ENCODE measurements at places on chromosomes 2 and 18.

DNA sequence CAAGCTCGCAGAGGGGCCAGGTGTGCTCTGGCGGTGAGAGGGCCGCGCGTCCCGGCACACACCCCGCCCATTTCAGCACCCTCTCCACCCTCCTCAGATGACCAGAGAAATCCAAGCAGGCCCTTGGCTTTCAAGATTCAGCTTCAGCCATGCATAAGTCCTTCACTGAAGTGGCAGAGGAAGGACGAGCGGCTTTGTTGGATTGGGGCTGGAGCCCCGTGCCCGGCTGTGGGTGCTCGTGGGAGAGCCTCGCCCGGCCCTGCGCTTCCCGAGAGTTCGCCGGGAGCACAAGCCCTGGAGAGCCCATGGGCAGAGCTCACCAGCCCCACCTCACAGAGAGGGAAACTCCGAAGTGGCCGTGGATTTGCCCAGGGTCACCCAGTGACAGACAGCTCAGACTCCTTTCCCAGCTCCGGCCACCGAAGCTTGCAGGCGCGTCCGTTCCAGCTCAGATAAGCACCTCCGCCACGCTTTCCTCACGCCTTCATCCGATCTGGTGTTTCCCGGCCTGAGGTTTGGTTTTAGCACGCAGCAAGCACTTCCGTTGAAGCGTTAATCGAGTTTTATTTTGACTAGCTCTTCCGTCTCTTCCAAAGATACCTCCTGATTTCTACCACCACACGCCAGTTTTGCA, 45.6 kb upstream of the MTCL1 start:
- no peak for DNase-seq

GRCh38 chr2:139867601-139868226, 1087.5 kb upstream of the NXPH2 start:
- no peak for DNase-seq

DNA sequence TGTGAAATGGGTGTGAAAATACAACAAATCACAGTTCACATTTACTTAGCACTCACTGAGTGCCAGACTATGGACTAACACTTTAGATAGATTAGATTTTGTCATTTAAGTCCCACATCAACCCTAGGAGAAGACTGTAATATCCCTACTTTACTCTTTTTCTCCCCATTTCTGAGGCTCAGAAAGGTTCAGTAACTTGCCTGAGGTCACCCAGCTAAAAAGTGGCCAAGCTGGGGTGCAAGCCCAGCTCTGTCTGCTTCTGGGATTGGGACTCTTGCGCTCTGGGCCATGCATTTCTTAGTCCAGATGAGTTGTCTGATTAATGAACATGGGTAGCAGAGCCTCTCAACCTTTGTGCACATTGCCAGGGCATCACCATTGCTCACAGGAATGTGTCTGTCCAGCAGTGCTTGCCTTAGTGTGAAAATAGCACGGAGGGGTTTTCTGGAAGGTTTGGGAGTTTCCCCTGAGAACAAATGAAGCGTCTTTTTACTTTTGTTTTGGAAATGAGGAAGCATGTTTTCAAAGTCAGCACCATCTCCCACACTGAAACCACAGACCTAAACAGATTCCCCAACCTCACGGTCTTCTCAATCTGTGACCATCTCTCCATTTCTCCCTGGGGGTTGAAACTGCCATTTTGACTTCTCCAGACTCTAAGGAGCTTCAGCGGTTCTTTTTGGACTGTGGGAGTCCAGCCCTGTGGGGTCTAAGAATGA, 31.9 kb downstream of the NRP2 start:
- no peak for DNase-seq

GRCh38 chr18:41906528-41907146, 48.4 kb upstream of the PIK3C3 start:
- no peak for DNase-seq

DNA sequence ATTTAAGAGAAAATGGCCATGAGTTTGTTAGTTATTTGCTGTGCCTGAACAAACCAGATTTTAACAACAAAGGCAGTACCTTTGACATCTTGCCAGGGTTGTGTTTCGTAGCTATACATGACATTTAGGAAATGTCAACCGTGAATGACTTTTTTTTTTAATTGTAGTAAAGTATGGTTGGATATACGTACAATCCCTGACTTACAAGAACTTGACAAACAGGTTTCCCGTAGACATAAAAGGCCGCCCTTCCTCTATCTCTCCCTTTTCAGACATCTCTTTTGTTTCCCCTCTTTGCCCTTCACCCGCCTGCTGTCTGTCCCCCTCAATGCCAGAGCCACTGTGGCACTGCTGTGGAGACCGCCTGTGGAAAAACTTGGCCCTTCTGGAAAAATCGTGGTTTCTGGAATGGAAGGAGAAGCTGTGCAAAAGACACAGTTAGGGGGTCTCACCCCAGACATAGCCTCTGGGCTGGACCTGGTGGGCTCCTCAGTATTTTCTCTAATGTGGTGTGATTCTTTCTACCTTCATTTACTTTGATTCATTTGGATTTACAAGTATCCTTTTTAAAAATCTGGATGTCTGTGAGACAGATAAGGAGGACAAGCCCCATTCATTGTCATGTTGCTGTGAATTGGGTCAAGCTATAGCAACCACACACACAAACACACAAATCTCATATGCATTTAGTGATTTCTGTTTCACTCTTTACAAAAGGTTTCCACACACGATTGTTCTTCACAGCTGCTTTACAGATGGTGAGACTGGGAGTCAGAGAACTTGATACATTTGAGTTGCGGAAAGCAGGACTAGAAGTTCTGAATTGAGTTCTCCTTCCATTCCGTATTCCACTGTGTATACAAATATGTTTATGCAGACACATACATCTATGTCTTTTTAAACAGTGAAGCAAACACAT, 48.6 kb downstream of the SPATS2L start:
- DNase-seq: no peak

DNA sequence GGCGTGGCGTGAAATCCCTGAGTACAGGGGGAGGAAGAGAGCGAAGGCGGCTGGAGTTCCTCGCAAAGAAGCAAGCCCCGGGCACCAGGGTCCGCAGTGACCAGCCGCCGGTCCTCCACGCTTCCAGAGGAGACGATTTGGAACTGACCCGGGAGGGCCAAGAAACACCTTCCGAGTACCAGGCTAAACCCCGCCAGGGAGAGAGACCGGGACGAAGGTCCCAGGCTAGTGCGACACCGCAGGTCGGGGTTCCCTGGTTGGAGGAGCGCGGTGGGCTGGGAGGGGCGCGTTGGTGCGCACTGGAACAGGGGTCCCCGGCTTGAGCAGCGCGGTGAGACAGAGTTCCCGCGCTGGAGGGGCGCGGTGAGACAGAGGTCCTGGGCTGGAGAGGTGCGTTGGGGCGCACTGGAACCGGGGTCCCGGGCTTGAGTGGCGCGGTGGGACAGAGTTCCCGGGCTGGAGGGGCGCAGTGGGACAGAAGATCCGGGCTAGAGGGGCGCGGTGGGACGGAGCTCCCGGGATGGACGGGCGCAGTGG, 901 bp downstream of the WDFY1 start:
- DNase-seq: no peak

DNA sequence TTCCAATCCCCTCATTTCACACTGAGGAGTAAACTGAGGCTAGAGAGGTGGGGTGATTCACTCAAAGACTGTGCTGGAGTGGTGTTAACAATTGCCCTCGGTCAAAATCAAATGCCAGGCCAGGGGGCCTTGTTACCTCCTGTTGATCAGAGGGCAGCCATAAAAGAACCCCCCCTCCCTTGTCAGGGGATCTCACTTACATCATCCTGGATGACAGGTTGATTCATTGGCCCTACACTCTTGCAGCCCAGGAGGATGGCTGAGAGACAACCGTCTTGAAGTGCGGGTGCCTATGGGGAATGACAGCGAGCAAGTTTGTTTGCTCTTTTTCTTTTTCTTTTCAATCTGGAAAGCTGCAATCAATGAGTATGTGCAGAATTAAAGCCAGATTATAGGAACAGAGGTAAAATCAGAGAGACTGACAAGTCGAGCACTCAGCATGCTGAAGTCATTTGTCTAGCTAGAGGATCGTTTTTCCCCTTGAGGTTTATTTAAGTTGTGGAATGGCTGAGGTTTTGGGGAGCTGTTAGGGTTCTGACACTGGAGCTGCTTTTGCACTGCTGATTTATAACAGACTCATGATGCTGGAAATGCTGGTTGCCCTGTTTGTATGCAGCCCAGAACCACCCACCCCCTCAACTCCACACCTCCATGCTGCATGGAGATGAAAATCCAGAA, 26.4 kb upstream of the NRP2 start:
- no peak for DNase-seq

- DNase-seq: no peak
Observed at GRCh38 chr2:164599954-164600589, 21.2 kb downstream of the GRB14 start.

DNA sequence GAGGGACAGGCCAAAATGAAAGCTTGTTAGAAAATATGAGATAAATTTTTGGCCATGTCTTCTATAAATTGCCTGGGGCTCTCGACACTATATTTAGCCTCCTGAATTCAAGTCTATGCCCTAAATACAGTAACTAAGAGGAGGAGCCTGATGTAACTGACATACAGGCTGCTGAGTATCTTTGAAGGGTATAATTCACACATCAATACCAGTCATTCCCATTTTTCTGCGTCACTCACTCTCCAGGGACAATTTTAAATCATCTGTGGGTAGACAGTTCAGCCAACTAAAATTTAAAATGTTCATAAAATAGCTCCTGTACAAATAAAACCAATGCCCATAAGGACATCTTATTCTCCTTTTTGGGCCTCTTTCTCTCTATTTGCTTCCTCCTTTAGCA, 105.9 kb downstream of the AP1S3 start:
- DNase-seq: no peak

DNA sequence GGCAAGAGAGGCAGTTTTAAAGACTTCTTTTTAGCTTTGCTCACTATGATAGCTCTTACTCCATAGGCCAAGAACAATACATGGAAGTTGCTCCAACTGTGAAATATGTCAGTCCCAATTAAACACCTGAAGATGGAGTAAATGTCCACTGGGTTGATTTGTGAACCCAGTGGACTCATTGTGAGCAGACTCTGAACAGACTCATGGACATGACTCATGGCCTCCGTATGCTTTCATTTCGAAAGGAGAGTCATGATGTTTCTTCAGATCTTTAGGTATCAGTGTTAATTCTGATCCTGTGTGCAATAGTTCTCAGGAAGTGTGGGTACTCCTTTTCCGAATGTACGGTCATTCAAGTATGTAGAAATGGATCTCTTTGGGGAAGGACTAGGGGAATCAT, 5.4 kb upstream of the CWC22 start:
- DNase-seq: no peak

DNA sequence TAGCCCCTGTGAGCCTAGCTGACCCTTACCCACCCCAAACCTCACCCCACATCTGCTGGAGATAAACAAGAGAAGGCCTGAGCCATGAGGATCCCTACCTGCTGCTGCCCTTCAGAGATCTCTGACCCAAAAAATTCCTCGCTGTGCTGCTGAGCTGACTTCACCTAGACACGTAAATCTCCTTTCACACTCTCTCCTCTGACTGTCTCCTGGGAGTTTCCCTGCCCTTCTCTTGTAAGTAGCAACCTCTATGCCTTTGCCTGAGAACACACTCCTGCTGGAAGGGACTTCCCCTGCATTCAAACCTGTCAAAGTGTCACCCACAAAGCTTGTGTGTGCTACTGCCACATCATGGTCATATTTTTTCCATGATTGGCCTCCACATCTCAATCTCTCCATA, 134.2 kb upstream of the NOL4 start:
- DNase-seq: no peak

DNA sequence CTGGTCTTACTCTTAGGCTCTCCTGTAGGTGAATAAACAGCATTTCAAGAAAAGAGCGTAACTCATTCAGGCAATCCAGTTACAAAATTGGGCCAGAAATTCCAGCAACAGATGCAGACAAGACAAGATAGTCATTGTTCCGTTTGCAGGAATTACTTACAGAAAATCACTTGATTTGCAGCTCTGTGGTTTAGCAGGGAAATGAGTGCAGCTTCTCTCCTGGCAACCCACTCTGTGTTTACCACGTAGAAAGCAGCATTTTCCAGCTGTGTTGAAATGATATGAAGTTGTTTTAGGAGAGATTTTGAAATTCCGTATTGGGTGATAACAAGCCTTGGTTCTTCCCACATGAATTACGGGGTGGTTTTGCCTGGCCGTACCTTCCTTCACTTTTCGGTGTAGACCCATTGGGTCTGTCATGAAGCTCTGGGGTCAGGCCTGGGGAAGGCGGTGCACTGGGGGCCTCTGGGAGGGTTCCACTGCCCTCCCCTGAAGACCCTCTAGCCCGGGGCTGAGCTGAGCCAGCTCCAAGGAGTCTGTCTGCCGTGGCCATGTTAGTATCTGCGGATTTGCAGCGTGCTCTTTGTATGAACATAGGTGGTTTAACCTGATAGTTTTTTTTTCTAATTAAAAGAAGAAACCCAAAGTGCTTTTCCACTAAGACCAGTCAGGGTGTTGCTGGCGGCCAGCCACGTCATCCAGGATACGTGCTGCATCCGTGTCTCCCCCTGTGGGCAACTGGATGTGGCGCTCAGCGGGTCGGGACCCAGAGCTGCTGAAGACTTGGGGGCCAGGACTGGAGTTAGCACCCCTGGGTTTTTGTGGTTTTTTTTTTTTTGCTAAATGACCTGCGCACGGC, 58.9 kb upstream of the KCNG2 start:
- no peak for DNase-seq

DNA sequence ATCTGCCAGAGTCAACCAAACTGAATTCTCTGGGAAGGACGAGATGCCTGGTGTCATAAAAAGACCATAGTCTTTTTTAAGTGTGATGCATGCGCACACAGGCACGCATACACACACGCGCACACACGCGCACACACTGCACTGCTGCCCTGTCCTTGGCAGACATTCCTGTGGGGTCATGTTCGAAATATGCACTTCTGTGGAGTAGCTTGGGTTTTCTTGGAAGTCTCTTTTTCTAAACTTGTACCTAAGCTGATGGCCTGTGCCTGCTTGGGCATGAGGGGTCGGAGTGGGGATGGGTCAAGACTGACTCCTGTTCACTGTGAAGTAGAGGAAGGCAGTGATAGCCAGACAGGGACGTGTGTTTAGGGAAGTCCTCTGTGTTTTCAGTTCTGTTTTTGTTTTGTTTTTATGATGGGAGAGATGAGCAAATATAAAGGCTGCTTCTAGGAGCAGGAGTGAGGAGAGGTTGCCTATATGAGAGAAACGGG, 4.0 kb upstream of the RMC1 start:
- DNase-seq: no peak

- DNase-seq: no peak
Observed at GRCh38 chr18:68056936-68057335, 540.4 kb upstream of the DSEL start.

GRCh38 chr18:4193086-4193485, 262.0 kb downstream of the DLGAP1 start:
- DNase-seq: no peak

GRCh38 chr2:159790323-159790722, 7.7 kb downstream of the CD302 start:
- no peak for DNase-seq

Measured in stimulated activated CD4-positive, alpha-beta T cell treated with anti-CD3 and anti-CD28 coated beads, TNF-alpha, amount 100 ng/mL, for 48 hours (primary cell).